ENCODE measurements at places on chromosomes 16 and 17. TPM values are rescaled to one million over a fixed set of nuclear protein-coding genes. Genes with fewer than 3 reads are reported as not detected.

The TPSD1 gene
- total RNA-seq, result not detected

The FBXW10 gene
- 0.50 TPM for total RNA-seq

The PRSS21 gene
- total RNA-seq, result not detected

DNA sequence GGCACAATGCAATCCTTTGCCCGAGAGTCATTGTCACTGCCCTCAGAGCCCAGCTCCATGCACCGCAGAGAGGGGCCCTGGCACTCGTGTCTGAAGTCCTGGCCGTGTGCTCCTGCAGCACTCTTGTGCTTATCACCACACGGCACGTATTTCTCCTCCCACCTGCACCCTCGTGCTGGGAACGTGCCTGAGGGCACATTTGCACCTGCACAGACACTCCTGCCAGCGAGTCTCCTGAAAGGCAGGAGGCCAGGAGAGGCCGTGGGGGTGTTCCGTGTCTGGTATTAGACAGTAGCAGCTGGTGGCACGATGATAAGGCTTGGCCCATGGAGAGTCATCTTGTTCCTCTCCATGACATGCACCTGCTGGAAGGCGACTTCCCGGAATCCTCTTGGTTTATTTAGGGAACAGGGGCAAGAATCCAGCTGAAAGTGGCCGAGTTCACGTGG lies 3.4 kb upstream of the ACSF3 start:
- H3K36me3 ChIP-seq, result peaks cover 22% of the 10 kb centered on the region
- peaks cover 77% of the 10 kb centered on the region for H3K27me3 ChIP-seq
- DNase-seq, result no peak
- no peak overlapping the region for H3K27ac ChIP-seq

DNA sequence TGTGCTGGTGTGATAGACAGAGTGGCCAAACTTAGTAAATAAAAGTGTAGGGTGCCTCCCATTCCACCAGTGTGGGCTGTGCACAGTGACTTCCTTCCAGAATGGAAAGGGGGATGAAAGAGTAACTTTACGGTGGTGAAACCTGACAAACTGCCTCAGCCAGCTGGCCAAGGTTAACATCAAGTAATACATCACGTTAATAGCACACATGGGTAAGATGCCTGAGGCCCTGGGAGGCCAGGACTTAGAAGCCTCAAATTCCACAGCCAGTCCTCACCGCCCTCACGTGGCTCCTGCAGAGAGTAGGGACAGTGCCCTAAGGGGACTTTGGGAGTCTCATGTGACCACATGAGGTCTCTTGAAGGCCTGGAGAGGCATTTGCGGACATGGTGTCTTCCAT lies 14.1 kb downstream of the RMI2 start:
- H3K4me1 ChIP-seq, result peaks cover 56% of the 10 kb centered on the region
- H3K4me3 ChIP-seq, result peak overlapping the region; percentile 17
- no peaks in the 10 kb centered on the region for H3K27me3 ChIP-seq
- H3K27ac ChIP-seq, result peak overlapping the region; percentile 72
- peak; percentile 86 for DNase-seq
